ENCODE measurements at places on chromosomes 2 and 18.
A peak's percentile ranks its signal among the peaks of the same experiment; 100 is the strongest.

DNA sequence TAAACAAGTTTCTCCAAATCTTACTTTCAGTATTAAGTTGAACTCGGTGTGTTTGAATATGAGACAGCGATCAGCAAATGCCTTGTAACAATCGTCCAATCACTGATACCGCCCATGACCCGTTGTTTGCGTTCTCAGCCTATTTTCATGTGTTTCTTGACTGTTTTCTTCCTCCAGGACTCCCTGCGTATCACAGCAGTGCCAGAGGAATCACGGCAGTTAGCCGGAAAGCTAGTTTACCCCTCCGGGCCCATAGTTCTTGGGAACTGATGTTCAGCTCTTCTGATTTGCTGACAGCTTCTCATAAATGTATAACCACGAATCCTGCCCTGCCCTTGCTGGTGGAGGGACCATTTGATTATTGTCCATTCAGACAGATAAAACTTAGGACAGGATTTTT, 42.2 kb upstream of the TPO start:
- DNase-seq, result no peak

GRCh38 chr18:44119607-44120006, 561.1 kb upstream of the SETBP1 start:
- no peak for DNase-seq

DNA sequence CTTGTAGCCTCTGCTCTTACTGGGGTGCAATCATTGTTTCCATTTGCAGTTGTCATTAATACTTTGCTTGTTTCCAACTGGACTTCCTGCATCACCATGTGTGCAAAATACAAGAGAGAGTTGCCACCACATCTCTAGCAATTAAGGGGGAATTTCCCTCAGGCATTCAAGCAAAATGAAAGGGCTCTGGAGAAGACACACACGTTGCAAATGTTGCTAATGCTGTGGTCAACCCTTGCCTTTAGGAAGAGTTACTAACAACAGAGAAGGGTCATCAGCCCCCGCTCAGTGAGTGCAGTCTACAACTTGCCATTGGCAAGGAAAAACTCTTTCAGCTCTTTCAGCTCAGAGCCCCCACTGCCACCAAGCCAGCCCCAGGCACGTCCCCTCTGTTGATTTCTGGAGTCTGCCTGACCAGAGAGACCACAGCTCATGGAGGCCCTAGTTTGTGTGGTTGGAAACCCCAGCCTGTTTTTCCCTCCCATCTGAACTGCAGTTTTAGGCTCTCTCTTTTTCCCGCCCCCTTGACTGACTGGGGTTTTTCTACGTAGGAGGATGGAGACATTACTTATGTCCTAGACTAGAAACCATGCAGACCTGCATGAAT, 25.9 kb upstream of the GPR45 start:
- no peak for DNase-seq

DNA sequence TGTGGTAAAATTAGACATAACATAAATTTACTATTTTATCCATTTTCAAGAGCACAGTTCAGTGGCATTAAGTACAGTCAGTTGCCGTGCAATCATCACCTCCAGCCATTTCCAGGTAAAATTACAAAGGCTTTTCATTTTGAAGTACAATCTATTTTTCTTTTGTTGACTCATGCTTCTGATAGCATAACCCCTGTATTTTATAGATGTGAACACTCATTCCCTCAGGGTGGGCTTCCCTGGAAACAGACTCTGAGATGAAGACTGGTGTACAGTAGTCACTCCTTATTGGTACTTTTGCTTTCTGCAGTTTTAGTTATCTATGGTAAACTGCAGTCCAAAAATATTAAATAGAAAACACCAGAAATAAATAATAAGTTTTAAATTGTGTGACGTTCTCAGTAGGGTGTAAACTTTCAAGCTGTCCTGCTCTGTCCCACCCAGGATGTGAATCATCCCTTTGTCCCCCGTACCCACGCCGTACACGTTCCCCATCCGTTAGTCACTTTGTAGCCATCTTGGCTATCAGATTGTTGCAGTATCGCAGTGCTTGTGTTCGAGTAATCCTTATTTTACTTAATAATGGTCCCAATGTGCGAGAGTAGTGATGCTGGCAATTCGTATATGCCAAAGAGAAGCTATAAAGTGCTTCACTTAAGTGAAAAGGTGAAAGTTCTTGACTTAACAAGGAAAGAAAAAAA, 41.1 kb upstream of the NAB1 start:
- no peak for DNase-seq

DNA sequence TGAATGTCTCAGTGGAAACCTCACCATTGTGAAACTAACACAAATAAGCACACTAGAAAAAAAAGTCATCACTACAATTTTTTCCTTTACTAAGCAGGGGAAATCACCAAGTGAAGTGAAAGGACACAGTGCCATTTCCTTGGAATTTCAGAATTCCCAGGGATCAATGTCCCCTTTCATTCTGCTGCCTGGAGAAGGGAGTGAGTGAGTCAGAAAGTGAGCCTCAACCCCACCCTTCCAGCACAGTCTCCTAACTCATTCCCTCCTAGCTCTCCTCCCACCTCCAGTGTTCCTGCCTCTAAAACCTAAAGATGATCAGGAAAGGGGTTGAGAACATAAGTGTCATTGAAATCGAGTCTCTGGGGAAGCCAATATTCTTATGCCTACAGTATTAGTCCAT, 608.5 kb downstream of the RNF144A start:
- DNase-seq, result no peak

GRCh38 chr18:79712206-79712857, 32.7 kb downstream of the CTDP1 start:
- DNase-seq, result no peak

GRCh38 chr2:102103992-102104871, 38.3 kb upstream of the IL1R1 start:
- peak; percentile 84 for DNase-seq

DNA sequence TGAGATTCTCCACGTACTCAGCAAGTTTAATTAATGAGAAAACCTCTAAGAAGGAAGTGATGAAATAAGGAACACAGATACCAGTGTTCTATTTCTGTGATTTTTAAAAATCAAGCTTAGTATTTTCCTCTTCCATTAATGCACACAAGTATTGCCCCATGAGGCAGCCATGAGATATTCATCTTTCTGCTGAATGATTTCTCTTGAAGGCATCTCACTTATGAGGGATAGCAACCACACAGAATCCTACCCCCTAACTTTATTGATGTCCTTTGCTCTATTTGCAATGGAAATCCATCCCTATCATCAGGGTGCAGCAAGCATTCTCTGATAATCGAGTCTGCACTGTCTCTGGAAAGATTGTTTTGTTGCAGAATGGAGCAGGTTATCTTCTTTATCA, 244.1 kb upstream of the NRP2 start:
- no peak for DNase-seq

DNA sequence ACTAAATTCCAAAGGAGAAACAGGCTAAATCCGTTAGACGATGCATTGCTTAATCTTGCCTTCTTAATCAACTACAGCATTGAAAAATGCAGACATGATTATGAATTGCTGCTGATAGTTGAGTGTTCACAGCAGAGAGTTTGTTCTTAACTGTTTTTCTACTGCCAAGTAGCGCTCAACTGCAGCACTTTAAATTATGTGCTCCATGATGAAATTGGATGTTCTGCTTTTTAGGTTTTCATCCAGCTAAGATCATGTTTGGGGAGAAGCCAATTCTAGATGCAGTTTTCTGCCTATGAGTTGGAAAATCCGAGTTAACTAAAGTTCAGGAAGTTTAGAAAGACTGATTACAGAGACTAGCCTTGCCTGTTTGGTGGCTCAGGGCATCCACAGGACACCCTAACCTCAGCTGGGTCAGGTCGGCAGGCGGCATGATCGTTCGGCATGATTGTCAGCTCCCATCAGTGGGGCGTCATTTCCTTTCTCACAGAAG, 119.4 kb upstream of the PIEZO2 start:
- no peak for DNase-seq

DNA sequence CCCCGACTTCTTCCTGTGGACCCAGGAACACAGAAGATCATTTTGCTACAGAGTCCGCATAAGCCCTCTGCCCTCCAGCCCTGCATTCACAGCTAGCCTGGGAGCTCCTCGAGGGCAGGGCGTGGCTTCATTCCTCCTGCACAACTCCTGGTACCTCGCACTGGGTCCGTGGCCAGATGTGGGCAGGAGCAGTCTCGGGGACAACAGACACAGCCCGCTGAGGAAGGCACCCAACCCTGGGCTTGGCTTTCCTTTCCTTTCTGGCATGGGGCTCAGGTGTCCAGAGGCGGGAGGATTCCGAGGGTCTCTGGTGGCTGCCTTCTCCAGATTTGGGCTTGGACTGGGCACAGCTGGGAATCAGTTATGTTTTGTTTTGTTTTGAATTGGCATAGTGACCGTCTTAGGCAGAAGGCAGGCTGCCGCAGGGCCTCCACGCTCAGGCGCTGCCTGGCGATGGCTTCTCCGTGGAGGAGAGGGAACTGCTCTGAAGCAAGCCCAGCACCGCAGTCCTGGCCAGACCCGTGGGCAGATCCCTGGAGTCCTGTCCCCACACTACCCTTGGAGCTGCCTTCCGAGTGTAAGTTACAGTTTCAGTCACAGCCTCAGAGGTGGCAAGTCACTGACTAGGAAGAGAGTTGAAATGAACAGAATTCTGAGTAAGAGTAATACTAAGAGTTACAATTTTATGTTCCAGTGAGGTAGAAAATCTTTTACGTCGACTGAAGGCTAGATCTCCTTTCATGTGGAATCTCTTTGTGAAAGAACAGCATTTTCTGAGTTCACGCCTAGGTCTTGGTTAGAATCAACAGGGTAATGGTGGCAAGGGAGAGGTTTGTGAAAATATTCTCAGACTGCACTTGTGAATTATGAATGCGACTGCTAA, 47.9 kb downstream of the LDLRAD4 start:
- peak; percentile 79 for DNase-seq
